Stimulated activated CD4-positive, alpha-beta T cell treated with anti-CD3 and anti-CD28 coated beads, Interleukin-12 subunit alpha, Interleukin-12 subunit beta, amount 100 ng/mL, for 48 hours (primary cell): ENCODE measurements at places on chromosomes 1 and 21.

DNA sequence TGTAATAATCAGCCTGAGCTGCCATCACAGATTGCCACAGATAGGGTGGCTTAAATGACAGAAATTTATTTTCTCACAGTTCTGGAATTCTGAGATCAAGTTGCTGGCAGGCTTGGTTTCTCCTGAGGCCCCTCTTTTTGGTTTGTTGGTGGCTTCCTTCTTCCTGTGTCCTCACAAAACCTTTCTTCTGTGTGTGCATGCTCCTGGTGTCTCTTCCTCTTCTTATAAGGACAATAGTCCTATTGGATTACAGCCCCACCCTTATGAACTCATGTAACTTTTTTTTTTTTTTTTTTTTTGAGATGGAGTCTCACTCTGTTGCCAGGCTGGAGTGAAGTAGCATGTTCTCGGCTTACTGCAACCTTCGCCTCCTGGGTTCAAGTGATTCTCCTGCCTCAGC, 41.0 kb upstream of the F3 start:
- DNase-seq, result no peak

DNA sequence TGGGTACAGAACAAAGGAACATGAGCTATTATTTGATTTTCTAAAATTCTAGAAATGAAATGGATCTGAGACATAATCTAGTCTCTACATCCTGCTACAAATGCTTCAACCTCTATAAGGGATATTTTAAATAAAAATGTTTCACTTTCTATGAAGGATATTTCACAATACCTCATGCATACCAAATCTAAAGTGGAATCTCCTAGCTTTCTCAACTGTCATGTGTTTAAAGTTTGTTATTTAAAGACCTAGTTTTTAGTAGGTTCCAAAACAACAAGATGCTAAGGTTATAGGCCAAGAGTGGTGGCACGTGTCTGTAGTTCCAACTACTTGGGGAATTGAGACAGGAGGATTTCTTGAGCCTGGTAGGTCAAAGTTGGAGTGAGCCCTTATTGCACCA, 47.6 kb downstream of the KDM5B start:
- no peak for DNase-seq

DNA sequence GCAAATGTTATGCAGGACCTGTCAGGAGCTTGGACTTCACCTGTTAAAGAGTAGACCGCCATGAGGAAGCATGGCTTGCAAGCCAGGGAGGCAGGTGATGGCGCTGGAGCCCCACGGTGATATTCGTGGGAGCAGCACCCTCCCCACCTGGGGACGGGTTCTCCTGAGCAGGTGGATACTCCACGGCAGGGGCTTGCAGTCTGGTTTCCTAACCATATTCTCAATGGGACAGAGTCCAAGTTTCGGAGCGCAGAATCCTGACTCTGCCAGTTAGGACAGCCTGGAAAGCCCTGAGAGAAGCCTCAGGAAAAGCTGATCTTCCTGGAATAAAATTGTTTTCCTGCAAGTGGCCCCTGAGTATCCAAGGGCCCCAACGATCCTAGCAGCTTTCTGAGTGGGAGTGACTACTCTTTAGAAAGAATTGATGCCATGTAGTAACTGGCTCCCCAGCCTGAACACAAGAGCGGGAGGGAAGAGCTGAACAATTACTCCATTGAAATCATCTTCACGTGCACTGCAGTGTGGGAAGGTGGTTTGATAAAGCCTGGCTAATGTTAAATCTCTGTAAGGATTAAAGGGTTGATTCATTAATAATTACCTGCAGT, 146.3 kb upstream of the RAB4A start:
- no peak for DNase-seq

DNA sequence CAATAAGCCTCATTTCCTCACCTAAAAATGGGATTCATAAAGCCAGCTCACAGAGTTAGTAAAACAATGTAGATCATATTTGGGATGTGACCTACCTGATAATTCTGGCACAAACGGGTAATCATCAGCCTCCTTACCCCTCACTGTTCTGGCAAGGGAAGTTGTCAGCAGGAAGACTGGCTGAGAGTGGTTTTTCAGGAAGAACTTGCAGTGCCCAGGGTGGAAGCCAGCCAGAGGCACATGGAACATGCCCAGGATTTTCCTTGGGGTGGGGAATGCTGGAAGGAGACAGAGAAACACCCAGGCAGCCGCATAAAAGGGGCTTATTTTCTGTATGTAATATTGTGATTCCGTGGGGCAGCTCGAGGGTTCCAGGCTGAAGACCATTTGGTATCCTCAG, 7.7 kb upstream of the SLC5A9 start:
- no peak for DNase-seq

GRCh38 chr21:19440792-19441655, 1037.4 kb upstream of the TMPRSS15 start:
- no peak for DNase-seq

DNA sequence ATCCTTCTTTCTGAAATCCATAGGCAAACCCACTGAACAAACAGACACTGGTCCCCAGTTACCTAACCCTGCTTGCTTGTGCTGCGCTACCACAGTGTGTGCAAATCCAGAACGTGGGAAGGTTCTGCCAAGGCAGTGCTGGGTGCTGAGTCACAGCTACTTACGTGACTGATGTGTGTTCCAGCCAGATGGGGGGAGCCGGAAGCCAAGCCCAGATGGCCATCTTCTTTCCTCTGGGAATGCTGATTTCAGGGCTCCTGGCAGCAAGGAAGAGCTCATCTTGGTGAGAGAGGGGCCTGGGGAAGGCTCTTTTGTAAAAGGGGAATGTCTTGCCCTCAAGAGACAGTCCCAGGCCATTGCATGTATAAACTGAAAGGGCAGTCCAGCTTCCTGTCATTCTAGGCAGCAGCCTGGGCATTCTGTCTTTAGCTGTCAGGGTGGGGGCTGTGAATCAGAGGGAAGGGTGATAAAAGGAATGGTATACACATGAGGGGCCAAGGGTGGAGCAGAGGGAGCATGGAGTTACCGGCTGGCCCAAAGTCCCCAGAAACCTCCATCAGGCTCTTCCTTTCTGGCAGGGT, 54.1 kb downstream of the CD46 start:
- no peak for DNase-seq

DNA sequence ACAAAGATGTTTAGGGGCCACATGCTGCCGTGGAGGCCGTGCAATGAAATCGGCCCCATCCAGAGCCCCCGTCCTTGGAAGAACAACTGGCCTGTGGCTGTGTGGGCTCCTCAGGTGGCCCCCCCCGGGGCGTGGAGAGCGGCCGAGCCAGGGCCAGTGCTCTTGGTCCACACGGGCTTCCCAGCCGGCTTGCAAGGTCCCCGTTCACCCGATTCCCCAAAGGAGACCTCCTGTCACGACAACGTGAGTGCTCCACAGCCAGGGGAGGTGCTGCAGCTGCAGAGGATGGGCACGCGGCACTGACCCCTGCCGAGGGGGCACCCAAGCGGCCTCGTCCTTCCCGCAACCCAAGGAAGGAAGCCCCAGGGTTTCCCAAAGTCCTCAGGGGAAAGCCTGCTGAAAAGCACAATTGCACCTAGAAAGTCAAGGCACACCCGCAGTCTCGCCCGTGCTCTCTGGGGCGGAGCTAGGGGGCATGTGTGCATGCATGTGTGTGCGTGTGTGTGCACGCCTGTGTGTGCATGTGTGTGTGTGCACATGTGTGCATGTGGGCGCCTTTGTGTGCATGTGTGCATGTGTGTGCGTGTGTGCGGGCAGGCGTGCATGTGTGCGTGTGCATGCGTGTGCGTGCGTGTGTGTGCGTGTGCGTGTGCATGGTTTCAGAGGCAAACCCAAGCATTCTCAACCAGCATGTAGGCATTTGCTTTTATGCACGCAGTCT, 48.2 kb downstream of the SLX9 start:
- DNase-seq, result no peak

DNA sequence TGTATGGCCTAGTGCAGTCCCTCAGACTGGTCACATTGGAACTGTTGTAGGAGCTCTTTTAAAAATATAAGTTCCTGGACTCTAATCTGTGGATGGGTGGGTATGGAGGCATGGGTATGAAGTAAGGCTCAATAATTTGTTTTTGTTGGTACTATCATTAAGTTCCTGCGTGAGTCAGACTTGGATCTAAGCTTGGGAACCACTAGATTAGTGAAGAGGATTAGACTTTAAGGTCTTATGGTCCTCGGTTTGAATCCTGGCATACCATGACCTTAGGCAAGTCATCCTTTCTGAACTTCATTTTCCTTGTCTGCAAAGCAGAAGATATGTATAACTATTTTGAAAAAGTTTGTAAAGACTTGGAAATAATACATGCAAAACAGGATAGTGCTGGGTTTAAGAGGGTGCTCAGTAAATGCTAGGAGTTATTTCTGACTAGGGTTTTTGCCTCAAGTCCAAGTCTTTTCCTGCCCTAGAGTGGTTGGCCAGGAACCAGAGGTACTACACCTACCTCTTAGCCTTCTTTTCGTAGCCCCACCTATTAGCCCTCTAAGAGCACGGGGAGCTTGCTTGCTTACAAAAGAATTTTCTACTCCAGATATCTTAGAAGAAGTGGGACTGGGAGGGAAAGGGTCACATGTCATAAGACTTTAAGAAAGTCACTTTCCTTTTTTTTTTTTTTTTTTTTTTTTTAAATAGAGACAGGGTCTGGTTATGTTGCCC, 38.6 kb upstream of the METTL18 start:
- no peak for DNase-seq

DNA sequence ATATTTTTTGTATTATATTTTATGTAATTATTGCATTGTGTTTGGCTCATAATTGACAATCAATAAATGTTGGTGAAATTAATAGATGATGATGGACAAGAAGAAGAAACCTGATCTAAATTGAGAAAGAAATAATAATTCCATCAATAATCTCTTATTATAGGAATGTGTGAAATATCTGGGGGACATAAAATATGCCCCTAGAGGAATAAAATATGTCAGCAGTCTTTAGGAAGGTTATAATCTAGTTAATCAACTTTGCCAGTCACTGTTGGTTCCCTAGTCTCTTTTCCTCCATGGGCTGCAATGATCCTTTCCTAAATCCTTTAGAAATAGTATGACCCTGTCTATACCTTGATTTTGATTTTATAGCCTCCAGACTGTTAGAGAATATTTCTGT, 549.7 kb upstream of the ADGRL4 start:
- DNase-seq, result no peak

GRCh38 chr1:3195966-3196515, 127.0 kb downstream of the PRDM16 start:
- no peak for DNase-seq

DNA sequence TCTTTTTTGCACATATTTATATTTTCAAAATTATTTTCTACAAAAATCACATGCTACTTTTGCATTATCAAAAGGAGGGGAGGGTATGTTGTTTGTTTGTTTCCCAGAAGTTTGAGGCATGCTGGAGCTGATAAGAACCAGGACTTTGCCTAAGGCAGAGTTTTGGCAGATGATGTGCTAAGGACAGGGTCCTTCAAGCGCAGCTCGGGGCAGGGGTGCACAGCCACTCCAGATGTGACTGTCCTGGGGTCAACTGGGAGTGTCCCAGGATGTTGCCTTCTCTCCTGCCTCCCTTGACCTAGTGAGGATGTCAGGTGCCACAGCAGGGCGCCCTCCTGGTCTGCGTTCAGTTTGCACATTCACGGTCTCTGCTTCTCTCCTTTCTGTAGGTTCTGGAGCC, 42.6 kb upstream of the SRRM1 start:
- no peak for DNase-seq

GRCh38 chr1:214386333-214386732, 105.4 kb downstream of the SMYD2 start:
- no peak for DNase-seq

- no peak for DNase-seq
These were observed 564.2 kb upstream of the ZRANB2 start for GRCh38 chr1:71645015-71645414.

GRCh38 chr1:118923319-118923718, 64.8 kb downstream of the TBX15 start:
- DNase-seq, result no peak

GRCh38 chr1:211476200-211476849, 15.6 kb downstream of the RD3 start:
- peak; percentile 67 for DNase-seq

GRCh38 chr1:106225403-106225802, 831.1 kb upstream of the PRMT6 start:
- no peak for DNase-seq

GRCh38 chr1:220300442-220301121, 28.3 kb upstream of the RAB3GAP2 start:
- no peak for DNase-seq

- no peak for DNase-seq
These were observed 16.4 kb downstream of the WDR4 start for GRCh38 chr21:42862774-42863503.

GRCh38 chr1:243497939-243498681, 242.3 kb downstream of the SDCCAG8 start:
- no peak for DNase-seq

DNA sequence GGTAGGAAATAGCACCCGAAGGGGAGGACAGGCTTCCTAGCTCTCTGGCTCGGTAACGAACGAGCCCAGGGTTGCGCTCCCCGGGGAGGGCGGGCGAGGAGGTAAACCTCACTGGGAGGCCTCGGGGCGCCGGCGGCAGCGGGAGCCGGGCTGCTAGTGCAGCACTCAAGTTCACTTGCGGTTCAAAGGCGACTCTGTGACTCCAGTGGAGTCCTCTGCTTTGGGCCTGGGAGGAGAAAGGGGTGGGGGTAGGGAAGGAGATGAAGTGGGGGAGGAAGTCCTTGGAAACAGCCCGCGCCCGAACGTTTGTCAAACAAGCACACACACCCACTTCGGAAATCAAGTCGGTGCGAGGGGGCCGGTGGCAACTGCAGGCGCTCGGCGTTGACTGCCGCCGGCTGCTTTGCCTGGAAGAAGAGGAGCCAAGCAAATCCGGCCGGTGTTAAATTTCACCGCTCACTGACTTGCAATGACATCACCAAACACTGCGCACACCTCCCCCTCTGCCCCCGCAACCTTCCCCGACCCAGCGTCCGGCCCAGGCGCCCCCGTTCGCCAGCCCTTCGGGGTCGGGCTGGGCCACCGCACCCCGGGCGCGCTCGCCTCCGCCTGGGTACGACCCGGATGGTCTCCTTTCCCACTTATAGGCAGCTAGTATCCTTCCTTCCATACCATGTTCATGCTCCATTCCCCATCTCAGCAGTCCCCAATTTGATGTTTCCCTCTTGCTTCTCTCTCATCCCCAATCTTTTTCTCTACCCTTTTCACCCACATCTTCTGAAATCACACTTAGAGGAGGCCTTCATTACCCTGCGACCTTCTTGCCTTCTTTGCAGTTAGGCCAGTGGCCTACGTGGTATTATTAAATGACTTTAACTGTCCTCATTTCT, at the start of gene COL24A1:
TSS of gene COL24A1 (minus strand) at position 207 of the 890 bp plus-strand sequence. CDS start 376 bp downstream, outside the sequence.
- no peak for DNase-seq
